CD4-positive, alpha-beta T cell treated with Interleukin-6 for 4 hours (primary cell): ENCODE measurements at places on chromosomes 5 and 9.

DNA sequence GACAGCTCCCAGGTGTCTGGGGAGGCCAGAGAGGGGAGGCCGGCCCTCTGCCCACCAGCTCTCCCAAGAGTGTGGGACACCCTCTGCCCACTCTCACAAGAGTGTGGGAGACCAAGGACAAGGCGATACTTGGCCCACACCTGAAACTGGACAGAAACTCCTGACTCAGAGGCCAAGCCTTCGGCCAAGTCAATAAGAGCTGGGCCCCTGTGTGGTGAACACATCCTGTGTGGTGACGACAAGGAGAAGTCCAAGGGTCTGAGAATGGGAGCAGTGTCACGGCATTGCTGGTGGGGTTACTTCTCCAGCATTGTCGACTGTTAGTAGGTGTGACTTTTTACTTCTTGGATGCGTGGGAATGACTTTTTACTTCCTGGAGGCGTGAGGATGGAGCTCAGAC lies 14.6 kb upstream of the F2RL1 start:
- no peak for DNase-seq

DNA sequence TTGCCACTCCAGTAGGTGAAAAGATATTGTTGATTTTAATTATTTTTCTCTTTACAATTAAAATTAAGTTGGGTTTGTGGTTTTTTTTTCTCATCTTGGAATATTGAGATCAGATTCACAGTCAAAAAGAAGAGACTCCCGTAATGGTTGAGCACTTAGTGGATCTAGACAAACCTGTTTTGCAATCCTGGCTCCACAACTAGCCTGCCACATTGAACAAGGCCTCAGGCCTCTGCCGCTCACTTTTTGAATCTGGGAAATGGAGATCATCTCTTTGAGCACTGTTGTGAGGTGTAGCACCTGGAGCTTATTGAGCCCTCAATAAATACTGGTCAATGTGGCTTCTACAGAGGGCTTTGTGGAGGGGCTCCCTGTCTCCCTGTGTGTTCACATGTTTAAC lies 37.1 kb upstream of the RARS1 start:
- DNase-seq = no peak

GRCh38 chr5:137630972-137631370 lies 104.9 kb downstream of the KLHL3 start:
- DNase-seq = no peak

GRCh38 chr9:130526193-130526853 lies 53.1 kb upstream of the FUBP3 start:
- DNase-seq = no peak

- DNase-seq = no peak
Observed at GRCh38 chr5:161547406-161547737, 847 bp upstream of the GABRB2 start.

DNA sequence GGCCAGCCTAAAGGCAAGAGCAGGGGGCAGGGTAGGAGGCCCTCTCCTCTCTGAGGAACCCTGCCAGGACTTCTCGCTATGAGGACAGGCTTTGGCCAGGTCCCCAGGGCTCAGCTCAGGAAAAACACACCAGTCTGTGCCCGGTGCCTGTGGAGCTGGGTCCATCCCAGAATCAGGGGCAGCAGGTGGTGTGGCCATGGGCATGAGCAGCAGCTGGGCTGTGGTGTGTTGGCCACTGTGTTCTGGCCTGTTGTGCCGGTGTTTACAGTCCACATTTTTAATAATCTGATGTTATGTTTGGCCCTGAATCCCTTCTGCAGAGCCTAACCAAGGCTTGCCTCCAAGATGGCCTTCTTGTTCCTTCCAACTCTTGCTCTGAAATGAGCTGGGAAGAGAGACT lies 77.0 kb downstream of the FGF18 start:
- DNase-seq = no peak

- no peak for DNase-seq
Observed at GRCh38 chr9:15729507-15729906, 176.7 kb downstream of the CCDC171 start.

DNA sequence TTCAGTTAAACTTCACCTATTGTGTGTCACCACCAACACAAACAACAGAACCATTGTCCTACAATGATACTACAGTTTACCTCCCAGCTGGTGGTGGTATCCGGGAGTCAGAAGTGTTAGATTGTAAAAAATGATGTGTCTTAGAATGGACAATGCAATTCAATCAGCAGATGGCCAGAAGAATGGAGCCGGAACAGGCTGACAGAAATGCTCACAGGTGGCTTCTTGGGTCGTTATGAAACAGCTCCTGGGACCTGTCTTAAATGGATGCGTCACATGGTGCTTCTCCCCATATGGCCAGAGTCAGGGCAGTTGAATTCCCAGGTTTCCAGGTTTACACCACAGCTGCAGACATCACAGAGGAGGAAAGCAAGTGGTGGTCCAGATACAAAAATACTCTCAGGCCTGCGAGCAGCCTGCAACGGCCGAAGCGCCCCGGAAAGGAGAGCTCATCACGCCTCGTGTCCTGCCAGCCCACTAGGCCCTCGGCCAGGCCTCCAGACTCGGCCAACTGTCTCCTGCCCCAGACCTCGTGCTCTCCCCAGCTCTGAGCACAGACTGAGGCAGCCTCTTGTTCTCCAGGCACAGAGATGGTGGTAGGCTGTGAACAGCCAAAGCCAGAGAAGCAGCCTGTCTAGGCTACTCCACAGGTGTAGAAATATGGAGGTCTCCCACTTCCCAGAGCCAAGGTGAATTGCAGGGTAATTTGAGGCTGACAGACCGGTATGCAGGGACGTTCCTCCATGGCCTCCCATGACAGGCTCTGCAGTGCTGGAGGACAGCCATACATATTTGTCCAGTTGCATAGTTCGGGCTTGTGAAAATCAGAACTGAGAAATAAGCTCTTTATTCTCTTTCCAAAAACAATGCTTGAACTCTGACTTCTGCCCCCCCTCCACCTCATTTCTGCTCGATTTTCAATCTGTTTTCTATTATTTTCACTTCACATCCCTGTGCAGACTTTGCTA lies 98.5 kb upstream of the SPATA31C2 start:
- DNase-seq = no peak
